ENCODE measurements at places on chromosomes 12 and 14.

GRCh38 chr12:11836282-11837151, 187.0 kb downstream of the ETV6 start:
- peak; percentile 81 for DNase-seq

GRCh38 chr12:124590447-124590846, 23.0 kb upstream of the NCOR2 start:
- DNase-seq, result no peak

DNA sequence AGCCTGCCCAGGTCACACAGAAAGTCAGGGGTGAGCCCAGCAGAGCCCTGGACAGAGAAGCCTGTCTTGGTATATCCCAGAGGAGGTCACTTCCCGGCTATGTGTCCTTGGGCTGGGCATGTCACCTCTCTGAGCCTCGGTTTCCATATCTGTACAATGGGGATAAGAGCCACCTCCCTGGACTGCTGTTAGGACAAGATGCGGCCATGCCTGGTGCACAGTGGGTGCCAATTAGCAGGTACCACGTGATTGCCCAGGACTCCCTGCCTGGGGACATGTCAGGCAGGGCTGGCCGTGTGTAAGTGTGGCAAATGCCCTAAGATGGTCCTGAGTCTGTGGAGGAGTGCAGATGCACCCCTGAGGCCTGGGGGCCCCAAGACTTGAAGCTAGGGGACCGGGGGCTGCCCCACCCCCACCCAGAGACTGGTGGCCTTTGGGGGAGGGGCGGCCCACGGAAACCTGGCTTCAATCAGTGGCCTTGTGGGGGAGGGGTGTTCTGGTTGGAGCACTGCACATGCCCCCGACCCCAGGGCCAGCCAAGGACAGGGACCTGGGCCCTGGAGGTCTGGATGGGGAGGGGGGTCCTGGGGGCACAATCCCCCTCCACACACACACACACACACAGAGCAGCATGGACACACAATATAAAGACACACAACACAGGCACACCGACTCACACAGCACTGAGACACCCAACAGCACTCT, 878 bp downstream of the TMEM119 start:
- no peak for DNase-seq

DNA sequence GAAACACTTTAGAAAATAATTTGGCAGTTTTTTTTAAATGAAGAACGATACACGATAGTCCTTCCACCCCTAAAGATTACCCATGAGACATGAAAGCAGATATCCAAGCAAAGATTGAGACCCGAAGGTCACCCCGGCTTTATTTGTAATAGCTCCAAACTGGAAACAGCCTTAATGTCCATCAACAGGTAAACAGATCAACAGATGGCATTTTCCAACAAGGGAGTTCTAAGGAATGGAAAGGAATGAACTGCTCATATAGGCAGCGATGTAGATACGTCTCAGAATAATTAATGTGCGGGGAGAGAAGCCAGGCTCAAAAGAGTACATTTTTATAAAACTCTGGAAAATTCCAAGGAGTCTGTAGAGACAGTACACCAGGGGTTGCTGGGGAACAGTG, 23.7 kb upstream of the MEG3 start:
- no peak for DNase-seq

- peak; percentile 19 for DNase-seq
These were observed 1.5 kb upstream of the KCNH3 start for GRCh38 chr12:49537231-49537751.

DNA sequence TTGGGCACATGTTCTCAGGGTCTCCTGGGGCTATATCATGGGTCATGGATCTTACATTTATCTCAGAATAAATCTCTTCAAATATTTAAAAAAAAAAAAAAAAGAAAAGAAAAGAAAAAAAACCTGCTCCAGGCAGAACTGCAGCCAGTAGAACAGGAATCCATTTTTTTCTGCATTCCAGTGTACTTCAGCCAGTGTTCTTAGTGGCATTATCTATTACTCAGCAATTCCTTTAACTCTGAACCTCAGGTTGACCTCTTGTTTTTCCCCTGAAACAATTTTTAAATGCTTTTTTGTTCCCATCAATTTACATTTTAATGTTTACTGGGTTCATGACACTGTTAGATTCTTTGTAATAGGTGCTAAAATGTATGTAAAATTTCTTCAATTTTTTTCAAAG, 66.7 kb upstream of the STXBP6 start:
- DNase-seq, result no peak

DNA sequence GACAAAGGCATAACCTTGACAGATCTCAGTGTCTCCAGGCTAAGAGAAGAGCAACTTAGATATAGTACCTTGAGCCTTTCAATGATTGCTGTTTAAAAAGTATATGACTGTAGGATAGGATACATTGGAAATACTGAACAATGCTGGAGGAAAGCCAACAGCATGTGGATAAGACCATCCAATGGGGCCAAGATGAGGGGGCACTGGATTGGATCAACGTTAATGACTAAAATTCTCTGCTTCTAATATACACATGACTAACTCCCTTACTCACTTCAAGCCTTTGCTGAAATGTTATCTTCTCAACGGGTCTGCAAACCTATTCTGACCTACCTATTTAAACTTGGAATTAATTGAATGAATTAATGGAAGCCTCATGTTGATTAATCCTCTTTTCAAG, 354.9 kb downstream of the RAD51B start:
- no peak for DNase-seq

DNA sequence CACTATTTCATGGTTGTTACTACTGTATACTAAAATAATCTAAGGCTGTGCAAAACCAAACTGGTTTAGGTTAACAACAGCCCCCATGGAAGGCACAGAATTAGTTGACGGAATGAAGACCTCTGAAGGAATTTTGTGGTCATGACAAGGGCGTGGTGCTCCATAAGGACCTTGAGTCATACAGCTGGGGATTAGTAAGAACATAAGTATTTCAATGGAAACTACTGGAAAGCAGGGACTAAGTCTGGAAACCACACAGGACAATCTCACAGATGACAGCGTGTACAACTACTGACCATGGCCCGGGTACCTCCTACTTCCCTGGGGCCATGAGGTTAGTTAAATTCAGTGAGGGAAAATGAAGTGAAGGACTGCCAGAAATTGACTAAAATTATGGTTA, 98.5 kb upstream of the PLEKHA5 start:
- DNase-seq, result no peak

DNA sequence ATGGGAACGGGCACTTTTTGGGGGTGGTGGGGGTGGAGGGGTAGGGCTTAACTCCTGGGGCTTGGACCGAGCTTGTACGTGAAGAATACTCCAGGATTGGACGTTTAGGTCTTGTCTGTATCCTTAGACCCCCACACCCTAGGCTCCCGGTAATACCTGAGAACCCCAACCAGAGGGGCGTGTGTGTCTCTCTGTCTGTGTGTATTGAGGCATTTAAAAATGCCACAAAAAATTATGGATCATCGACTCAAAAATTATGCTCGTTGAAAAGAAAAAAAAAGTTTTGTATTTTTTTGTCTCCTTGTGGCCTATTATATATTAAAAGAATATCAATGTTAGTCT, 459 bp downstream of the PPFIBP1 start:
- no peak for DNase-seq

GRCh38 chr12:47980197-47980596, 16.8 kb downstream of the TMEM106C start:
- no peak for DNase-seq

DNA sequence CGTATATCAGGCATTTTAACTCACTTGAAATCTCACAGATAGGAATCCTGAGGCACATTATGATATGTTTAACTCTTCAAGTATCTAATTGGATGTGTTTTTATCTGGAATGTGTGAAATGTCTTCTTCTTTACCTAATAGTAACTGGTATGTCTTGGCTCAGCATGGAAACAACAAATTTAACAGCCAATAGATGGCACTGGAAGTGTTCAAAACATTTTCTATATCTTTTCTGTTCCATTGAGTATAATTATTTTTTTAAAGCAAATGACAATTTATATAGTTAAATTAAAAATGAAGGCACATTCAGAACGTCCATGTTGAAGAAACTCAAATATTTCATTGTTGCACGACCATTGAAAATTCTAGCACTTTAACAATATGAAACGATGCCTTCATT, 164.6 kb upstream of the SLC16A7 start:
- DNase-seq, result no peak

DNA sequence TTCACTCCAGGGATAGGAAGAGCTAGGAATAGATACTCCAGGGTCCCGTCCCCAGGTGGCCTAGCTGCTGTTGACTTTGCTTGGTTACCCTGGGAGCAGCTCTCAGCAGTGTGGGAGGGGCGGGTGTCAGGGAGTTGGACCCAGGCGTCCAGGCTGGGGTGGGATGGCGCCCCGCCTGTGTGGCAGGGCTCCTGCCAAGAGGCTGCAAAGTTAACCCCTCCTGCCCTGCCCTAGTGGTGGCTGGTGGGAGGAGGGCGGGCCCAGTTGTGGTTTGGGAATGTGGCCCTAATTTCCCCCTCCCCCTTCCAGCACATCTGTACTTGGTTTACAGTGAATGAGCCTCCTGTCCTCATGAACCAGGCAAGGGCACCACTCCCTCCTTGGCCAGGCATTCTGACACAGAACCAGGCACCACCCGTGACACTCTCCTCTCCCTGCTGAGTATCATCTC, 1.7 kb upstream of the RARG start:
- DNase-seq, result no peak

GRCh38 chr12:49483619-49484018, 55.2 kb upstream of the KCNH3 start:
- no peak for DNase-seq

DNA sequence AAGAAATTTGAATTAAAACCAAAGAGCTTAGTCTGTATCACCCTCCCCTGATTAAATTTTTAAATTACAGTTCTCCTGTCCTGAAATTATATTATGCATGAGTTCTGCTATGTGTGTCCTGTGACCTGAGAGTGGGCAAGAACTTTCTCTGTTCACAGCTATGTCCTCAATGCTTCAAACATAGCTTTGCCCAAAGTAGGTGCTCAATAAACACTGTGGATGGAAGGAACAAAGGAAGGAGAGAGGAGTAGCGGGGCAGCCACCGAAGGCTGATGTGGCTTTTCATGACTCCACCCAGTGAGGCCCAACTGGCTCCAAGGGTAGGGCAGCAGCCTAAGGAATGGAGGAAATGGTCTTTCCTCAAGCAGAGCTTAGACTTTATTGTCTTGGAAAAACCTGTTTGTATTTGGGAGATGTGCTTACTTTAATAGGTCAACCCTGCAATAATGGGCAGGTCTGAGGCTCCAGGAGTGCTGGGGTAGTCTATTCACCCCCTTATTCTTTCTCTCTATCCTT, 7.6 kb upstream of the MARK3 start:
- no peak for DNase-seq

GRCh38 chr12:125128439-125129178, 63.4 kb downstream of the AACS start:
- no peak for DNase-seq

- DNase-seq, result peak; percentile 75
These were observed 2.5 kb downstream of the C12orf57 start for GRCh38 chr12:6946033-6946919.

All from GM13977 (cell line).